ENCODE measurements at places on chromosomes 7 and 10.

GRCh38 chr7:120280743-120281142, 7.8 kb downstream of the KCND2 start:
- no peak for DNase-seq

DNA sequence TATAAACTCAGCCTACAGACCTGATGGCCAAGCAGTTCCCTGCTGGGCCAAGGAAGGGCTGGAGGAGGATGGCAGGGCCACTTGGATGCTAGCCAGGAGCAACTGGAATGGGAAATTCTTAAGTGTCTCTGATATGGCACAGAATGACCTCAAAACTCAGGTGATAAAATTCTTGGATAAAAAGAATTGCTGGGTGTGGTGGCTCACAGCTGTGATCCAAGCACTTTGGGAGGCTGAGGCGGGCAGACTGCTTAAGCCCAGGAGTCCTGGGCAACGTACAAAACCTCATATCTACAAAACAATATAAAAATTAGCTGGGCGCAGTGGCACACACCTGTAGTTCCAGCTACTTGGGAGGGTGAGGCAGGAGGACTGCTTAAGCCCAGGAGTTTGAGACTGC, 14.0 kb upstream of the PKD1L1 start:
- DNase-seq, result no peak

- no peak for DNase-seq
These were observed 866.3 kb upstream of the LRRN3 start for GRCh38 chr7:110224643-110225042.

DNA sequence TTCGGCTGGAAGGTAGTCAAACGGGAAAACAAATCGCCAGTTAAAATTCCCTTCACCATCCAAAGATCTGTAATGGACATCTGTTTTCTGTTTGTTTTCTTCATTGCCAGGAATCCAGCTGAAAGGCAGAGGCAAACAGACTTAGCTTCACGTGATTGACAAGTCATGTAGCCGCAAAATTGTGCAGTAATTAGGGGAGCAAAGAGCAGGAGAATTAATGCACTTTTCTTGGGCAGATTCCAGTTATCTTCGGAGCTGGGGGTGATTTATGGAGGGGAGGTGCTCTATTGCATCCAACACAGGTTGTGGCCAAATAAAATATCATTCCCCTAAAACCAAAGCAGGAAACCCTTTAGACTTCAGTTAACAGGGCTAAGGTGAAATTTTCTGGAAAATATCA, 162.2 kb downstream of the MYOF start:
- DNase-seq, result no peak

GRCh38 chr10:111648046-111648445, 535.5 kb downstream of the GPAM start:
- DNase-seq, result no peak

DNA sequence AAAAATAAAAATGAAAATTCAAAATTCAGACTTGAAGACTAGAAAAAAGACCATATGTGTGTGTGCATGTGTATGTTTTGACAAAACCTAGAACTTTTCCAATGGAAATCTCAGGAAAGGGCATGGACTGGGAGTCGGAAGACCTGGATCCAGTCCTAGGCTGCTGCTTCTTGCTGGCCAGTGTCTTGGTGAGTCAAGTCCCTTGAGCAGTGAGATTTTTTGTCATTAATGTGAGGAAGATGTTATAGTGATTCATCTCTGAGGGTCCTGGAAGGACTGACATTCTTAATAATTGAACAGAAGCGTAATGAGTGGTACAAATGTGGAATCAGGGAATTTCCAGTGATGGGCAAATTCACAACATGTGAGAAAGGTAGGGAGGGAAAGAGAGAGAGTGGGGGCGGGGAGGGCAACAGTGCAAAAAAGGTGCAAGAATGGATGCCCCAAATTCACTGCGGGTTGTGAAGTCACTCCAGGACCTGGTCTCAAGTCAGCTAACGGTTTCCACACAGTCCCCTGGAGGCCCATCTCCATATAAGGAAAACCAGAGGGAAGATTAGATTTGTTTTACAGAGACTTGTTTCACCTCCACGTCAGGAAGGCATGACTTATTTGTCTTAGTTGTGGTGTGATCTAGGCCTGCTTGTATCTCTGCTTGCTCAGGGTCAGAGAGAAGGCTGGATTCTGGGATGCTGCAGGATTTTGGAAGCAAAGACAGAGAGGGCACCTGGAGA, 201.7 kb downstream of the BUB3 start:
- no peak for DNase-seq

DNA sequence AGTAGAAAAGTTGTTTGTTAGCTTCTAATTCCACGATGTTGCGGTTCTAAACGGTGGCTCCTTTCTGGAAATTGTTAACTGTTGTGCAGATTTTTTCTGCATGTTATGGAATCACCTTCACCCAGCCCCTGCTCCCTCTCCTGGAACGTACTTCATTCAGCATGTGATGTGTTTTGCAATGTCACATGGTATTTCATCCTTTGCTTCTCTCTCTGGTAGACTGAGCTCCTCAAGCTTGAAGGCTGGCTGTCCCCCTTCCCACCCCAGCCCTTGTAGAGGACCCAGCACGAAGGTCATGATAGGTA, 4.4 kb downstream of the PPP2R2D start:
- no peak for DNase-seq

DNA sequence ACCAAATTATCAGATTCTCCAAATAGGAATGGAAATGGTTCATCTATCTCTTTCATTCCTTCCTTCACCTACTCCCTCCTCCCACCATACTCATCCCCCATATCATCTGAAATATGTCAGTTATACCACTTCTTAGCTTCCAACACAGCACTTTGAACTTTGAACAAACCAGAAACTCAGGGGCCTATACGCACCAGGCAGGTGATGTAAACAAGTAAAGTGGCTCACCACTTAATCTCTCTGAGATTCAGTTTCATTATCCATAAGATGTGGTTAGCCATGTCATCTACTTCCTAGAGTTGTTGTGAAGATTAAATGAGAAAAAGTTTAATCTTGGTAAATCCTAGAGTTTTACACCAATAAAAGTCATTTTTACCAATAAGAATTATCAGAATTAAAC, 65.9 kb upstream of the LRRN3 start:
- no peak for DNase-seq

DNA sequence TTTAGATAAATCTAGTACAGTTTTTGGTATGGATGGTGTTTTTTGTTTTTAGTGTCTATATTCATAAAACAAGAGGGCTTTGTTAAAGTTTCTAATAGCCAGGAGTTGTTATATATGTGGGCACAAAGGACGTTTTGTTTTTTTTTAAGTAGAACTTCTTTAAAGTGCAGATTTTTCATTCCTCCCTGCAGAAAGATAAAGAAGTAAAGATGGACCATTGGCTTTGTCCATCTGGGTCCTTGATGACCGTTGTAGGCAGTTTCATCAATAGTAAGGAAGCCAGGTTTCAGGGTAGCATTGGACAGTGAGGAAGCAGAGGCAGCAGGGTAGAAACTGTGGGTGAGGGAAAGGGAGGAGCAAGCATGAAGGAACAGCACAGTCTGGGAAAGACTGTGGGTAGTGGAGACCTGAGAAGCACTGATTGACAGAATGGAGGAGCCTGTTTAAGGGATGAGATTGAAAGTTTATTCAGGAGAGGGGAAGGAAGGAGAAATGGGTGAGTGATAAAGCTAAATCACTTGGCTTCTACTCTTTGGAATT, 5.3 kb downstream of the CALU start:
- DNase-seq, result no peak

DNA sequence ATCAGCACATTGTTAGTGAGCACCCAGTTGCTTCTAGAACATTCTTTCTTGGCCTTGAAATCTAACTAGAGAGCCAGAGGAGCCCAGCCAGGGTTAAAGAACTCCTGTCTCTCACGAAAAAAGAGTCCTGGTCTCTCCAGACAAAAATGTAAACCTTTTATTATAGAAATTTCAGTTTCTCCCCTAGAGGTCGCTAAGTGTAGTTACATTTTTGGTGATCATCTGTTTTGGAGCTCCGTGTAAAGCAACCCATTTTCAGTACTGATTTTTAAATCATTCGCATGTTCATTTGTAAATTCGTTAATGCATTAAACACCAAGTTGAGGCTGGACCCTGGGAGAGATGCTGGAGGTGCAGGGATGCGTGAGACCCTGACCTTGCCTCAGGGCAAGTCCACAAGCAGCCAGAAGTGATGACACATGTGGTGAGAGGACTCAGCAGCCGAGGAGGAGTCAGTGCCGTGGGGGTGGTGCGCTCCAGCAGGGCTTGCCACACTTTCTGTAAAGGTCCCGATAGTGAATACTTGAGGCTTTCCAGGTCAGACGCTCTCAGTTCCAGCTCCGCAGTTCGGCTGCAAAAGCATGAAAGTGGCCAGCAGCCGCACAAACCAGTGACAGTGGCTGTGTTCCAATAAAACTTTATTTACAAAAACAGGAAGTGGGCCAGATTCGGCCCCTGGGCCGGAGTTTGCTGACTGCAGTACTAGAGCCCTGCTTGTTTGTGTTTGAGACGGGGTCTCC, 578.6 kb upstream of the FOXK1 start:
- no peak for DNase-seq

DNA sequence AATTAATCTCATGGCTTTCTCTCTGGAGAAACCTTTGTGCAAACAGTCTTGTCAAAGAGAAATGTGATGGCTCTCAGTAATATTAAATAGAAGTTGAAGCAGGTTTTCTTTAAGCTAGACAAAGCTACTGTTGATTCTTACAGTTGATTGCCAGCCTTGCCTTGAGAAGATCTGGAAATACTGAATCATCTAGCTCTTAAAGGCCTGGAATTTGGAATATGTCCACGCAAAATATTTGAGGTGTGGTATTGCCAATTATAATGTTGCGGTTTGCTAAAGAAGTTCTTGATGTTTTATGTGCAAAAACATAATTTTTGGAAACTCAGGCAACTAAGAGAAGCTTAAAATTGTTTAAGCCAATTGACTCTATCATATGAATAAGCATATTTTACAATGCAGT, 371.9 kb downstream of the PHF14 start:
- no peak for DNase-seq

DNA sequence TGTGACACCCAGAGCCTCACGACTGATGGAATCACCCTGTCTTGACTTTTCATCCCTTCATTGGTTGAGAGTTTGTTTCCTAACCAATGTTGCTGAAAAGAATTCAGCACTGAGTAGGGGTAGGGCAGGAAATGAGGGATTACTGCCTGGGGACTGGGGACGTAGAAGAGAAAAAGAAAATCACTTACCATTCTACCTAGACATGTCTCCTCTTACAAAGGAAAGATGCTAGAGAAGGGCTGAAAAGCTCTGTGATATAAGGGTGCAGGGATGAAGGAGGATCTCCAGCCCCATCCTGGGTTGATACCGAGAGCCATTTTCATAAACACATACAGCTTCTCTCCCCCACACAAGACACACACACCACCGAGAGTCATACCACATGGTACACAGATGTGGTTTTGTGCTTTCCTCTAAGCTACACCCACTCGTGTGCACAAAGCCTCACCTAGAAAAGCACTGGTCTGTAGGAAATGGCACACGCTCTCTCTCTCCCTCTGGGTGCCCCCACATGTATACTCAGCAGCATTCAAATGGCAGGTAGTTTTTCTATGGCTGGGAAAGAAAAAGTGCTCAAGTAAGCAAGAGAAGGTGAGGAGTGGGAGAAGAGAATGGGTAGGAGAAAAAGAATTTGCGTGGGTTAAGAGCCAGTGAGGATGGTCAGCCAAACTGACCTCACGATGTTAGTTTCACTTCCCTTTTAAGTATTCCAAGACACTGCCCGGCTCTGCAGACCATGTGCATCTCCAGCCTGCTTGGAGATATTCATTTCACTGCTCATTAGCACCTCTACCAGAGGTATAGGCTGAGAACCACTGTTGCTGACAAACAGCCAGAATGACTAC, 85.8 kb downstream of the CALD1 start:
- DNase-seq, result no peak

DNA sequence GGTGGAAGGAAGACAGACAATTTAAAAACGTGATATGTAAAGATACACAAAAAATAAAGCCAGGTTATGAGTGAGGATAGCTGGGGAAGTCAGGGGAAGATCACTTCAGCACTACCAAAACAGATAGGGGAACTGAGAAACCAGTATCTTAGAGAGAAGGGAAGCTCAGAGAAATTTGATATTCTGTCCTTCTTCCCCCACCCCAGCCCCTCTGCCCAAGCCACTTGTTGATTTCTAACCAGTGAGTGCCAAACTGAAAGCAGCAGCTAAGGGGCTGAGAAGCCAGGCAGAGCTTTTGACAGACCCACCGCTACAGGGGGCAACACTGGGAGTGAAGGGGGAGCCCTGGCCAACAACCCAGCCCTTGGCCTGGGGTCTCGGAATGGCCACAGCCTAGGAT, 9.1 kb upstream of the SLC29A3 start:
- DNase-seq, result no peak

DNA sequence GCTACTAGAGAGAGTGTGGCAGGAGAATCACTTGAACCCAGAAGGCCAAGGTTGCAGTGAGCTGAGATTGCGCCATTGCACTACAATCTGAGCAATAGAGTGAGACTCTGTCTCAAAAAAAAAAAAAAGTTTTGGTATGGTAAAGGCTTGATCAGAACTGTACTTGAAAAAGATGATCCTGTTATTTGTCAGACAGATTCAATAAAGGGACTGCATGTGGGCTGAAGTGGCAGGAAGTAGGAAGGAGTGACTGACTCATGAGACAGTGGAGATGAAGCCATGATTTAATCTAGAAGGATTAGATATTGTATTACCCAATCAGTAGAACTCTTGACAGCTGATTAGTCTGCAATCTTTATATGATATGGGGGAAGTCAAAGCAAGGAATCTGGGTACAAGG, 2.7 kb upstream of the TMEM254 start:
- no peak for DNase-seq

GRCh38 chr7:139871331-139871730, 42.3 kb downstream of the TBXAS1 start:
- no peak for DNase-seq

GRCh38 chr7:151551820-151552219, 32.1 kb upstream of the RHEB start:
- DNase-seq, result no peak

DNA sequence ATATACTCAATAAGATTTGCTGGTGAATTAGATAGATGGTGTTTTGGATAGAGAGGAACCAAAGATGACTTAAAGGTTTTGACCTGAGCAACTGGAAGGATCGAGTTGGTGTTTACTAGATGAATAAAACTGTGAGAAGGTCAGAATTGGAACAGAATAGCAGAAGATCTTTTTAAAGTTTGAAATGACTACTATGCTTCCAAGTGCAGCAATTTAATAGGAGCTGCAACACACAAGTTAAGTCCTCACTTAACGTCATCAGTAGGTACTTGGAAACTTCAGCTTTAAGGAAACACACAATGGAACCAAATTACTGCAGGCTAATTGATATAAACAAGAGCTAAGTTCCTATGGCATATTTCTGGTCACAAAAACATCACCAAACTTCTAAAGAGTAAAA, 86.5 kb downstream of the RTKN2 start:
- no peak for DNase-seq

GRCh38 chr7:108382932-108383331, 73.3 kb downstream of the NRCAM start:
- no peak for DNase-seq
